Esophagus squamous epithelium (tissue), 5 donors: ENCODE measurements at places on chromosomes 12 and 14.

- DNase-seq = no peak
These were observed 24.4 kb upstream of the PTPRQ start for GRCh38 chr12:80419644-80420043.

GRCh38 chr12:2803635-2804392, 8.7 kb upstream of the ITFG2 start:
- DNase-seq = no peak

DNA sequence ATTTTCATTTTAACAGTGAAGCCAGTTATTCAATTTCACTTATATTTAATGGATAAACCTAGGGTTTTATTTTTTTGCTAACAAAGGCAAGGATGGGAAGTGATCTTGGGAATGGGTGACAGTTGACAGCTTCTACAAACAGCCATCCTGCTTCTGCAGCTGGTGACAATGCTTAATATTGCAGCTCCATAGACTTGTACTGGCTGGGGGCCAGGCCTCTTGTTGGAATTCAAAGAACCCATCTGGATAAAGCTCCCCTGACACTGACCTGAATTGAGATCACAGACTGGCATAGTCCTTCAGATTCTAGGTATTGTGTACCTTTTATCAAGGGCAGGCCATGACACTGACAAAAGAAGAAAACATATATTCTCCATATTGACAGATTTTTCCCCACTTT, 664.6 kb upstream of the FOXG1 start:
- DNase-seq = no peak

DNA sequence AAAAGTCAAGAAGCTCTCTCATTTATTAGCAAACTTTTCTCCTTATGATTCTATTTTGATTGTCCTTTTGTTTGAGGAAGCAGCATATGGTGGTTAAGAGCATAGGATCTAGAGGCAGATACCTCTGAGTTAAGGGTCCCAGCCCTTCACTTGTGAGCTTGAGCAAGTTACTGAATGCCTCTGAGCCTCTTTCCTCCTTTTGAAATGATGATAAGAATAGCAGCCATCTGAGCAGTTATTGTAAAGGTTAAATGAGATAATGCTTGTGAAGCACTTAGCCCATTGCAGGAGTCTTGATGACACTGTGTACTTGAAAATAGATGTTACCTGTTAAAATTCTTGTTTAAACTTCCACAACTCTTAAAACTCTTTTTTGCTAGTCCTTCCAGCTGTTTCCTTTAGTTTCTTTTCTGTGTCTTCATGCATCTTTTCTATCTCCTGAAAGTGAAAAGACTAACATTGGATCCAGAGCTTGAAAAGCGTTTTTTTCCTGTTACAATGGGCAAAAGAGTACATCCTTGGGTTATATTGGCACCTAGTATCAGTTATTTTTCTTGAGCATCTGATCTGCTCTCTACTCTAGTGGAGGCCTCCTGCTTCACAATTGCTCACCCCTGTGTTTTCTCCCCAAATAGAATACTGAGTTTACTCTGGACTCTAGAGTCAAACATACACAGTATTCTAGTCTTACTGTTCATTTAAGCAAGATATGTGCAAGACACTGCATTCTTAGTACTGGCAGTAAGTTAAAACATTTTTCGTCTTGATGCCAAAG, 3.1 kb downstream of the HIF1A start:
- no peak for DNase-seq

DNA sequence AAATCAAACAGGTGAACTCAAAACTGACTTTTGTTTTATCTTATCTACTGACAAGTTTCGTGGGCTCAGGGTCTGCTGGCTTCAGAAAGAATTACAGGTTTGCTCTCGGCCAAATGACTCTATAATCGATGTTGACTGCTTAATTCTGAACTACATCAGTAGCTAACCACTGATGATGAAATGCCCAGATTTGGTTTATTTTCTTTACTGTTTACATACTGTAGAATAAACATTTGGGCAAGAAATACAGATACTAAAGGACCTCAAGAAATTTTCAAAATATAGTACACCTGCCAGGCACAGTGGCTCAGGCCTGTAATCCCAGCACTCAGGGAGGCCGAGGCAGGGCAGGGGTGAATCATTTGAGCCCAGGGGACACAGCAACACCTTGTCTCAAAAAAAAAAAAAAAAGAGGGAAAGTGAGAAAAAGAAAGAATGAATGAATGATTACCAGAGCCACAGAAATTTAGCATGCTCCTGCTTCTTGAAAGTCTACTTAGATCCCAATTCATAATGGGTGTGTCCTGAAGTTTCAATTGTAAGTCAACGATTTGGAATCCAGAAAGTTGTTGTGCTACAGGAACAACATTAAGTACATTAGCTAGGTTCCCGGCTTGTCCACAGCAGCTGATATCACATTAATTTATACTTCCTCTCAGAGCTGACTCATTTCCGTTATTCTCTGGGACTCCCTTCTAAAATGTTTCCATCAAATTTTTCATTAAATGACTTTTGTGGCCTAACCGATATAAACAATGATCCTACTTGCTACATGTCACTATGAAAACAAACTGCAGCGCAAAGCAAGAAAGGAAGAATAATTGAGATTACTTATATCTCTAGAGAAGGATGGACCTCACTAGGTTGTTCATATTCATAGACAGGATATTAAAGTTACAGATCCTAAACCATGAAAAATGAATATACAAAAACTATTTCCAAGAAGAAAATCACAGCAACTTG, 134.3 kb downstream of the MED13L start:
- no peak for DNase-seq

GRCh38 chr12:82923935-82924334, 237.2 kb downstream of the TMTC2 start:
- no peak for DNase-seq

GRCh38 chr12:97397008-97397407, 65.6 kb upstream of the RMST start:
- DNase-seq = no peak

DNA sequence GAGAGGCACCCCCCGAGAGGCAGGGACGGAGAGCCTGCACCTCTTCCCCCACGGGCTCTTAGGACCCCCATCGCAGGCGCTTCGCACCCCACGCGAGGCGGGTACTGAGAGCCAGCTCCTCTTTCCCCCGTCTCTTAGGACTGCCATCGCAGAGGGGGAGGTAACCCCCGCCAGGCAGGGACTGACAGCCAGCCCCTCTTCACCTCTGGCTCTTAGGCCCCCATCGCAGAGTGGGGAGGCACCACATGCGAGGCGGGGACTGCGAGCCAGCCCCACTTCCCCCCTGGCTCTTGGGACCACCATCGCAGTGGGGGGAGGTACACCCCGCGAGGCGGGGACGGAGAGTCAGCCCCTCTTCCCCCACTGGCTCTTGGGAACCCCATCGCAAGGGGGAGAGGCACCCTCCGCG, 46.1 kb downstream of the DDX11 start:
- DNase-seq = no peak

- no peak for DNase-seq
These were observed 225.4 kb upstream of the PDE3A start for GRCh38 chr12:20142956-20143355.

DNA sequence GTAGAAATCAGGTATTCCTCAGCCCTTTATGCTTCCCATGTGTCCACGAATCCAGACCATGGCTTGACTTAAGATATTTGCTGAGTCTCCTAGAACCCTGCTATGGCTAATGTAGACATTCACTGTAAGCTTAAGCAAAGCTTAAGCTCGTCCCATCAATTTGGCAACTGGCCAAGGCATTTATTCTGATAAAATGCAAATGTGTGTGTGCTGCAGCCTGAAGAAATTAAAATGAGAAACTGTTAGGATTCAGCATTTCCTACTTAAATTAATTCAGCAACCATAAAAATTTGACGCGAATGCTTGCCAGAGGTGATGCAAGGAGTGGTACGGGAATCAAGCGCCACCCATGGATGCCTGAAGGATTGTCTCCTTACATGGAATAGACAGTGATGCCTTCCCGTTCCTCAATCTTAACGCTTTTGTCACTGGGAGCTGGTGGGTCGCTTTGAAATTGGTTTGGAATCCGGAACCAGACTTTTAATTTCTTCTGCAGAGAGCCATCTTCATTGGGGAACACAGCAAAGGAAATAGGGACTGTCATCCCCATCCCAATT, 13.2 kb downstream of the HEBP1 start:
- DNase-seq = no peak

DNA sequence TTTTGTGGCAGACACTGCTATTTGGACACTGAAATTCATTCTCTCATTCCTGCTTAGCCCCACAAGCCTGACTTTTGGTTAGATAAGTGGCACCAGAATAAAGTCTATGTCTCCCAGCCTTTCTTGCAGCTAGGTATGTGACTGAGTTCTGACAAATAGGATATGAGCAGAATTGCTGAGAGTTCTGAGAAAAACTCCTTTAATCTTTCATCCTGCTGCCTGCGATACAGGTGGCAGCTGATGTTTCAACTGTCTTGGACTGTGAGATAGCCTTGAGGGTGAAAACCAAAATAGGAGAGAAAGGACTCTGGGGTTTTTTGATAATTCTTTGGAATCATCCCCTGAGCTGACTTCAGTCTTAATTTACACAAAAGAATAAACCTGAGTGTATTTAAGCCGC, 55.8 kb downstream of the MBIP start:
- no peak for DNase-seq

GRCh38 chr14:30648471-30648870, 26.4 kb downstream of the SCFD1 start:
- DNase-seq = no peak

GRCh38 chr12:6363330-6364043, 11.9 kb downstream of the SCNN1A start:
- DNase-seq = no peak

- no peak for DNase-seq
These were observed 1.2 kb upstream of the OAS1 start for GRCh38 chr12:112905451-112906089.

GRCh38 chr12:80551897-80552296, 107.9 kb downstream of the PTPRQ start:
- DNase-seq = no peak

- no peak for DNase-seq
These were observed 37.7 kb upstream of the FOXJ2 start for GRCh38 chr12:7994731-7995205.

DNA sequence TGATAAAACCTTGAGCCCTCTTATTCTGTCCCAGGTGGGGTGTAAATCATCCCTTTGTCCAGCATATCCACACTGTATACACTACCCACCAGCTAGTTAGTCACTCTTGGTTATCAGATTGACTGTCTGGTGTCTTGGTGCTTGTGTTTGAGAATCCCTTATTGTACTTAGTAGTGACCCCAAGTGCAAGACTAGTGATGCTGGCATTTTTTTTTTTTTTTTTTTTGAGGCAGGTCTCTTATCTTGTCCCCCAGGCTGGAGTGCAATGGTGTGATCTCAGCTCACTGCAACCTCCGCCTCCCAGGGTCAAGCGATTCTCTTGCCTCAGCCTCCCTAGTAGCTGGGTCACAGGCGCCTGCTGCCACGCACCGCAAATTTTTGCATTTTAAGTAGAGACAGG, 5.8 kb downstream of the VRK1 start:
- no peak for DNase-seq

DNA sequence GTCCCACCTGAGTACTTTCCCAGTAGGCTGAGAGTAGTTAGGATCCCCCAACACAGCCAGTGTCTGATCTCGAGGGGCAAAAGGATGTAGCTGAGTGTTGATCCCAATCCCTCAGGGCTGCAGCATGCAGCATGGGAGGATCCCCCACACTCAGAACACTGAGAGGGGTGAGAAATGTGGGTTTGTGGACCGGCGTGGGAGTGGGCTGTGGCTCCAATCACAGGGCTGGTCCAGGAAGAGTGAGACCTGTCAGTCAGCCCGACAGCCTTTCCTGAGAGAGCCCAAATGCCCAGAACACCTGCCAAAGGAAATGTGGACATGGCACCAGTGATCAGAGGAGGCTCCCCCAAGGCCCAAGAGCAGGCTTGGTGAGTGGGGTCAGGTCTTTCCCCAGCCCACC, 228.3 kb upstream of the MGAT4C start:
- DNase-seq = no peak

- no peak for DNase-seq
These were observed 36.3 kb upstream of the SLC2A13 start for GRCh38 chr12:40142001-40142744.

GRCh38 chr14:102939820-102940561, 17.5 kb downstream of the AMN start:
- DNase-seq = no peak
